Activated CD4-positive, CD25-positive, alpha-beta regulatory T cell treated with anti-CD3 and anti-CD28 coated beads, Interleukin-2, amount 50 U/mL, for 16 hours (primary cell): ENCODE measurements at places on chromosomes 13 and 19.

- DNase-seq, result no peak
These were observed 83.0 kb downstream of the FLT1 start for GRCh38 chr13:28411831-28412353.

GRCh38 chr13:100610391-100611347 lies 22.1 kb upstream of the GGACT start:
- no peak for DNase-seq

DNA sequence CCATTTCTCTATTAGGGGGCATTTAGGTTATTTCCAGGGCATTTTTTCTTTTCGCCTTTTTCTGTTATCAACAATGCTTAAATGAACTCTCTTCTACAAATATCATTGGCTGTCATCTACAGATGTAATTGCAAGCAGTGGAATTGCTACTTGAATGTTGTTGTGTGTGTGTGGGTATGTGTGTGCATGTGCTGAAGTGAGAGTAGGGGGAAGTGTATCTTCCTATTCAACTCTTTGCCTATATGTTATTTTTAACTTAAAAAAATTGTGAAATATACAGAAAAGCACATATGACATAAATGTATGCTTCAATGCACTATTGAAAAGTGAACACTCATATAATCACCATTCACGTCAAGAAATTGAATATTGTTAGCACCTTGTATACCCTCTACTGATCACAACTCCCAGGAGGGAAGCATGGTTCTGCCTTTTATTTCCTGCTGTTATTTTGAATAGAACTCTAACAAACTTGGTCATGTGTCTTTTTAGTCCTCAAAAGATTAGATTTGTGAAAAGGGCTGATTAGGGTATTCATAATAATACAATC lies 24.7 kb downstream of the WDFY2 start:
- no peak for DNase-seq

DNA sequence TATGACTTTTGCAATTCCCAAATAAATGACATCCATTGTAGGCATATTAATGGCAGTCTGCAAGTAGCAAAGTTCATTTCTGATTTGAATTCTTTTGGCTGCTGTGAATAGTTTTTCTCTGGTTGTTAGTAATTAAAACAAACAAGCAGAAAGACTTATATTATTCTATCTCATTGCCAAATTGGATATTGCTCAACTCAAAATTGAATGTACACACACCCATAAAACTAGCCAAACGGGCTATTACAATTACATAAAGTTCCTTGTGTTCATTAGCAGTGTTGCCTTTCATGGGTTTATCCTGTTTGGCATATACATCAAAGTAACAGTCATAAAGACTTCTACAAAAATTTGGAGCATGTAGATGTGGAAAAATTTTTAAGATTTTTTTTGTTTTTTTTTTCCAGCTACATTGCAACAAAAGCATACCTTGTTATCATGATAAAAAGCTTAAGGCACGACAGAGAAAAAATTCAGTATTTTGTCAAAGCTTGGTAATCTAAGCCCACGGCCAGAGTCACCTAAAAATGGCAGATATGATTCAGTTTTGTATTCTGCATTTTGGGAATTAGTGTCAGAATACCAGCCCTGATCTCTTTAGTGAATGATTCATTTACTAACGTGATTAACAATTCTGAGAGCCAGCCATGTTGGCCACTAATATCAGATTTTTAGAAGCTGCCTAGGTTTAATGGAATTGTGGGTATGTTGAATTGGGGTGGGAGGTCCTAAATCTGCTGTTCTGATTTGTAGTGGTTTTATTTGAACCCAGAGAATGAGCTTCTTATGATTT lies 108.4 kb downstream of the KLF5 start:
- DNase-seq, result no peak

DNA sequence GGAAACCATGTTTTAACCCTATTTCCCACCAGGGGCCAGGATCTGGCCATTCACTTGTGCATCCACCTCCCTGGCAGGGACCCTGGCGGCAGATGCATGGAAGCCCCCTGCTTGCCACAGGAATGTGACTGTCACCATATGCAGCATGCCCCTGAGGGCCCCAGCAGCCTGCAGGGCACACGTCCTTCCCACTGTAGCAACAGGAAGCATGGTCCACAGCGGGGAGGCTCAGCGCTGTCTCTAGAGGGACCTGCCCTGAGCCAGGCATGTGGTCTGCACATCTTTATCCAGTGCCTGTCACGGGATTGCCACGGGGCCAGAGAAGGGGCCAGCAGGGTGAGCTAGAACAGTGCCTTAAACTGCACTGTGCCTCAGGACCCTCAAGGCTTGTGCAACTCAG lies 34.9 kb upstream of the MCF2L start:
- DNase-seq, result no peak

- no peak for DNase-seq
These were observed 31.4 kb downstream of the SMAD9 start for GRCh38 chr13:36888645-36889044.

DNA sequence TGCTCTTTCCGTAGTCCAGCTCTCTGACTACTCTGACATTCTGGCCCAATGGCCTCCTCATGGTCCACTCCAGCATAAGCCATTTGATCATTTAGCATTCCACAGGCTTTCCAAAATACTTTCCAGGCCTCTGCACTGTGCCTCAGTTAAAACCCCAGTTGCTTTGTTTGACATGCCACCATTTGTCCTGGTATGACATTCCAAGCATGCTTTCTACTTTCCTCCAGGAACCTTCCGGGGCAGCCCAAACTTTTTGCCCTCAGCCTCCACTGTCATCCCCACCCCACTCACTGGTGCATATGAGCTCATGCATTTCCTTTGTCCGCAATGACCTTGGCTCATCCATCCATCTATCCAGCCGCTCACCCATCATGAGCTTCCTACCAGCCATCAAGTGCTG lies 41.8 kb upstream of the WASF3 start:
- no peak for DNase-seq

DNA sequence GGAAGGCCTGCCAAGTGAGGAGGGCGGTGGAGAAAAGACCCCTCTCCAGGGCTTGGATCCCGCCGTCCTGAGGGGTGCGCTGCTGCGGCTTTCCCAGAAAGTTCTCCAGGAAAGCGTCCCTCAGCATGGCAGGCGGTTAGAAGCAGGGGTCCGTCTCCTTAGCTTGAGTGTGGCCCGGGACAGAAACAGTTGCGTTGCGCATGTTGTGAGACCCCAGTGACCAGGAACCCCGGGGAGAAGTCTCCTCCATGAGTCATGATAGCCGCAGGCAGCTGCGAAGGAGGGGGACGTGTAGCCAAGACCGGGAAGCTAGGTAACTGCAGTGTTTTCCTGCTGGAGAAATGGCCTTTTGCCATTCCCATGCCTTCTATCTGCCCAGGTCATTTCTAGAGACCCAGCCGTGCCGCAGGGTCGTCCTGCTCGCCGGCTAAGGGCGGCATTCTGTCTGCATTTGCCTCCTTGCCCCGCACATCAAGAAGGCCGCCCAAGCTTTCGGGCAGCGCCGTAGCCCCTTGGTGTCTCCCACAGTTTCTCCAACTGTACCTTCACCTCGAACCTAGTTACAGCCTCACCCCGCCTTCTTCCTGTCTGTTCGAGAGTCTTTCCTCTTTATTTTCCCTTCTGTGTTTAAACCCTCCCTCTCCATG lies 64.3 kb downstream of the TM9SF2 start:
- DNase-seq, result no peak

- DNase-seq, result no peak
These were observed 10.7 kb upstream of the KPTN start for GRCh38 chr19:47494729-47495128.

- DNase-seq, result no peak
These were observed 115.1 kb downstream of the NUFIP1 start for GRCh38 chr13:44874176-44874575.

DNA sequence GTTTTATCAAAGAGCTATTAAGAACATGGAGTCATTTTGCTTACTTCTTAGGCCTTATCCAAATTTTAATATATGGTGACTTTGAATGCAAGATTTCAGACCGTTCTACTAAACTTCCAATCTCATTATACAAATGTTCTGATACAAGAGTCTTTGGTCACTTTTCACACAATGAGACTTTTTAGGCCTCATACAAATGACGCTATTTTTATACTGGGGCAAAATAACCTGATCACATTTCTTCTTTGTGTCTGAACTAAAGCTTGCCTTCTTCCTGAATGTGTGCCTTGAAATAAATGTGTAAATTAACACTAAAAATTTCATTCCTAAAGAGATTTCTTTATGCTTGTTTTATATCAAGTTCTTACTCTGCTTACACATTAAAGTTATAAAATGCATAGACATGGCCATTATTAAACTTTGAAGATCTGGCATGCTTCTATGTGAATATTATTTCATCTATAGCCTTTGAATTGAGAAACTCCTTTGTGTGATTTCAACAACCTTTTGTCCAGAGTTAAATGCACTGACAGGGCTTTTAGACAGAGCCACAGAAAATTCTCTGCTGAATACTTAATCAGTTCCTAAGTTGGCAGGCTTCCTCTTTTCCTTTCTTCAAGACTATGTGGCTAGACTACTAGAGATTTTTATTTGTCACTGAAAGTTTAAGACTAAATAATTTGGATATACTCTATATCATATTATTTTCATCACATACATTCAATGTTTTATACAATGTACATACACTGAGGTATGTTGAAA lies 86.1 kb downstream of the EDNRB start:
- no peak for DNase-seq

- DNase-seq, result no peak
These were observed 749 bp downstream of the GDF15 start for GRCh38 chr19:18386543-18387271.

GRCh38 chr19:43504426-43505185 lies at the start of gene PHLDB3:
TSS of gene PHLDB3 (minus strand) at chr19:43504746. CDS start at chr19:43504118, 628 bp downstream.
- DNase-seq, result peak; percentile 27

GRCh38 chr13:69769608-69770007 lies 338.0 kb upstream of the ATXN8OS start:
- no peak for DNase-seq

GRCh38 chr13:39129213-39129612 lies 91.0 kb downstream of the NHLRC3 start:
- no peak for DNase-seq

GRCh38 chr13:84917252-84917878 lies 881.9 kb downstream of the SLITRK6 start:
- DNase-seq, result no peak

GRCh38 chr13:74528734-74529513 lies 394.7 kb upstream of the KLF12 start:
- no peak for DNase-seq

DNA sequence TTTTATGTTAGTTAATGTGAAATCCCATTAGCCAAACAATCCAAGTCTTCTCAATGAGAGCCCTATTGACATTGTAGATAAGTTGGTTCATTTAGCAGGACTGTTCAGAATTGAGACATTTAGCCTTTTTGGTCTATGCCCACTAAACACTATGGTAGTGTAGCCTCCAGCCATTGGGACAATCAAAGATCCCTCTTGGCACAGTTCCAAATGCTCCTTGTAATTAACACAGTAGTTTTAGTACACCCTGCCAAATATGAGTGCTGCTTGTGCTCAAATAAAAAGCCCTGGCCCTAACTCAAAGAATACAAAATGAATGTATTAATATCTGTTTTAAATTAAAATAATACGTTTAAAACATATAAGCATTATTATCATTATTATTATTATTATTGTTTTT lies 15.4 kb upstream of the FAM216B start:
- DNase-seq, result no peak

DNA sequence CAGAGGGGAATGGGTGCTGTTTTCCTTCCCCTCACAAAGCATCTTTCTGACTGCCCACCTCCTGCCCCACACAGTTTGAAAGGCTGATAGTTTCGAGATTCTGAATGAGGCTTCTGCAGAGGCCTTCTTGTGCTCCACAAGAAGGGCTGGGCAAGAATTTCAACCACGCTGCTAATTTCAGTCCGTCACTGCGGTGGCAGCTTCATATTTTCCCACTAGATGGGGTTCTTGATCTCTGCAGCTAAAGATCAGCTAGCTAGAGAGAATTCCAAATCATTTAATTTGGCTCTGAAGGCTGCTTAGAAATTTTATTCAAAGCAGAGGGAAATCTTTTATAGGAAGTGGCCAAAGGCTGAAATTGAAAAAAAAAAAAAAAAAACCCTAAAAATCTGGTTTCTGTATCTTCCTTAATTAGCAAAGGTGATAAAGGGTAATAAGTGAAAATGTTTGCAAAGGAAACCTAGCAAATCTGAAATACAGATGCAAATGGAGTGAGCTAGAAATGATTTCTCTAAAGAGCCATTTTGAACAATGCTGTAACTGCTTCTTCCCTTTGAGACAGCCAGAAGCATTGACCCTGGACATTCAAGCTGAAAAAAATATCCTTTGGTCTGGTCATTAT lies 38.0 kb upstream of the C13orf42 start:
- DNase-seq, result no peak

DNA sequence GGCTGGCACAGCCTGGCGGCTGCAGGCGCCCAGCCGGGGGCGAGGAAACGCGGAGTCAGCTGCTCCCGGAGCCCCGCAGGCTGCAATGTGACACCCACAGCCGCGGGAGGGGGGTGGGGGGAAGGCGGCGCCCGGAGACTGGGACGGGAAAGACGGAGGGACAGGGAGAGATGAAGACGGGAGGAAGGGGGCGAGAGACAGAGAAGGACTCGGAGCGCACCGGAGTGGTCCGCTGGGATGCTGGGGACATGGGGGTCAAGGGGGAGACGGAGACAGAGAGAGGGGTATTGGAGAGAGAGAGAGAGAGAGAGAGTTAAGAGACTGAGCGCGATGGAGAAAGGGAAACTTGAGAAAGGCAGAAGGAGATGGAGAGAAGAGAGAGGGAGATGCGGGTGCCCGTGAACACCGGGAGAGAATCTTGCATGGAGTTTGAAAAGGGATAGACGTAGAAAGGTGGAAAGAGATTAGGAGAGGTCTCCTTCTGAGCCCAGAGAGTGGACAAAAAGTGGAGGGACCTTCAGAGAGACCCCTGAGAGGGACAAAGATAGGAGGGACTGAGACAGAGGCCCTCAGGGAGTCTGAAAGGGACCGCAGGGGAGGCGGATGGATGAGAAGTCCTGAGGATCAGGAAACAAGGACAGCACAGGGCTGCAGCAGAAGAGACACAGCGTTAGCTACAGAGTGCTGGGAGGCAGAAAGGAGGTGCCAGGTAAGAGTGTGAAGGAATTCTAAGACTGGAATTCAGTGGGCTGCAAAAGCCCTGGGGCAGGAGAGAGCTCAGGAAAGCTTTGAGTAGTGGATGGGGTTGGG lies 1.0 kb downstream of the SCN1B start:
- no peak for DNase-seq

- no peak for DNase-seq
These were observed 13.6 kb upstream of the GALP start for GRCh38 chr19:56162258-56162657.

- DNase-seq, result no peak
These were observed 81.1 kb upstream of the SIAH3 start for GRCh38 chr13:45932676-45933075.

- DNase-seq, result no peak
These were observed 607.6 kb downstream of the SLITRK1 start for GRCh38 chr13:83274679-83275078.

DNA sequence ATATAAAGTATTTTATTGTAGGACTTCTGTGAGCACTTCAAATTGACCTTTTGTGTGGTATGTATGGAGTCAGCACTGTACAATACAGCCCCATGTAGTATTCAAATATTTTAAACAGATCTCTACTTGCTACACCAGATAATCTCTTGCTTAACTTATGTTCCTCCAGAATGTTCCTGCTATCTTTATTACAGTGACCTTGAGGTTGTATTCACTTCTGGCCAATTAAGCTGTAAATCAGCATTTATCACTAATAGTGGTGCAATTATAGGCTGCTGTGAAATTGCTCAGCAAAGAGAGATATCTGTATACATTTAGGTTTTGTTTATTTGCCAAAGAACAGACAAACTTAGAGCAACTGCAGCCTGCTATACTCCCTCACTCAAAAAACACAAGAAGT lies 1218.6 kb downstream of the PCDH17 start:
- DNase-seq, result no peak
